ENCODE measurements at places on chromosomes 11 and 22. TPM values are rescaled to one million over a fixed set of nuclear protein-coding genes. Genes with fewer than 3 reads are reported as not detected.

- DNase-seq, result no peak
Measured at GRCh38 chr11:95066716-95067038, at the start of gene SRSF8. TSS of gene SRSF8 (plus strand) at chr11:95066919. CDS start at chr11:95067227, 308 bp downstream.

GRCh38 chr11:71096751-71097388 is 155.5 kb downstream of the SHANK2 start:
- no peak for DNase-seq

GRCh38 chr11:119195680-119196079 is 10.4 kb downstream of the NHERF4 start:
- no peak for DNase-seq

GRCh38 chr11:70716986-70717775 is 318.9 kb downstream of the CTTN start:
- DNase-seq, result no peak

DNA sequence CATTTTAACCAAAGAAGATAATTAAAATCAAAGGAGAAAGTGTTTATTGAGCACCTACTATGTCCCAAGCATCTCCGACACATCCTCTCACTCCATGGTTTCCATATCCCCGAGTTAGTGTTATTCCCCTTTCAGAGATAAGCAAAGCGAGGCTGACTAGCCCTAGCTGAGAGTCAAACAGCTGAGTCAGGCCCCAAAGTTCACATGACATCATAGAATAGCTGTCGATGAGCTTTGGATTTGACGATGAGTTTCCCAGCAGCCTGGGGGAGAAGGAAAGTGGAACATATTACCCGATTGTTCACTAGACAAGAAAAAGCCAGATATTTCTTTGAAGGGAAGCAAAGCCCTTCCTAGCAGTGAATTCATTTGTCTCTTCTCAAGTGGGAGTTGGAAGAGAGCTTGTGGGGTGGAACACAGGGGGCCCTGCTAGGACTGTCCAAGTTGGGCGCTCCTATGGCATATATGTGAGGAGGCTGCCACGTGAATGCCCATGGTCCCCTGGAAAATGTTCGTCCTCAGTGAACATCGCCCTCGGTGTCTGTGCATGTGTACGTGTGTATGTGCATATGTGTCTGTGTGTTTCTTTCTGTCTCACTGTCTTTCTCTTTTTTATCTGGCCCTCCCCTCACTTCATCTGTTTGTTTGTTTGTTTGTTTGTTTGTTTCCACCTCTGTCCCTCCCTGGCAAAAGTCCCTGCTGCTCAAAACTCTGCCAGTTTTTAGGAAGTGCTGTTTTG is 493 bp upstream of the CYTH4 start:
- no peak for DNase-seq

- no peak for DNase-seq
Measured at GRCh38 chr11:125275905-125276618, 111.5 kb downstream of the PKNOX2 start.

GRCh38 chr11:70614034-70614681 is 215.8 kb downstream of the CTTN start:
- no peak for DNase-seq

DNA sequence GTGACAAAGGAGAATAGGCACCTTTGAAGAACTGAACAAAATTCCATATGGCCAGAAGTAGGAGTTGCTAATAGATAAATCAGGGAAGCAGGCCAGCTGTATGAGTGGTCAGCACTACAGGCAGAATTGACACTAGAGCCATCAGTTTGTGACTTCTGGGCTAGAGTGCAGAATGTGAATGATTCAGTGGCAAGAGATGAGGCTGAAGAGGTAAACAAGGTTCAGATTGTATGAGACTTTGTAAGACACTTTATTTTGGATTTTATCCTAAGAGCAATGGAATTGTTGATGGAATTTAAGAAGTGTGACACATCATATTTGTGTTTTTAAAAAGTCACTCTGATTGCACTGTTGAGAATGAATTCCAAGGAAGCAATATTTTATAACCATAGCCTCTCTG is 12.9 kb downstream of the BIRC3 start:
- no peak for DNase-seq

DNA sequence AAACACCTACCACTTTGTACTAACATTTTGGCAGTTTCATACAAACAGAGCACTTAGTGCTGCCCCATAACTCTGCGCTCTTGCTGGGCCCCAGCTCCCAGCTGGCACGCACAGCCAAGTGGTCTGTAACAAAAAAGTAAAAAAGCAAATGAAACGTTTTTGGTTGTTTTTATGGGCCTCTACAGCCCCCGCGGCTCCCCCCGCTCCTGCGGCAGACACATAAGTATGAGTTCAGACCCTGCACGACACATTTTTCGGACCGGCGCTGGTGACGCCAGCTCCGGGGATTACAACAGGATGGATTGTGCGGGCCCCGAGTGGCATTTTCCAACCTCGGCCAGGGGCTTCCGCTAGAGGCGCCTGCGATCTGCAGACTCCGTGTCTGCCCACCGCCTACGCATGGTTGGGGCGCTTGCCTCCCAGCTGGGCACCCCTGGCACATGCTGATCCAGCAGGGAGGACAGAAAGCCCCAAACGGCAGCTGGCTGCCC is 418.2 kb downstream of the SOX6 start:
- no peak for DNase-seq

- DNase-seq, result no peak
Measured at GRCh38 chr11:122267602-122268001, 151.6 kb upstream of the BLID start.

DNA sequence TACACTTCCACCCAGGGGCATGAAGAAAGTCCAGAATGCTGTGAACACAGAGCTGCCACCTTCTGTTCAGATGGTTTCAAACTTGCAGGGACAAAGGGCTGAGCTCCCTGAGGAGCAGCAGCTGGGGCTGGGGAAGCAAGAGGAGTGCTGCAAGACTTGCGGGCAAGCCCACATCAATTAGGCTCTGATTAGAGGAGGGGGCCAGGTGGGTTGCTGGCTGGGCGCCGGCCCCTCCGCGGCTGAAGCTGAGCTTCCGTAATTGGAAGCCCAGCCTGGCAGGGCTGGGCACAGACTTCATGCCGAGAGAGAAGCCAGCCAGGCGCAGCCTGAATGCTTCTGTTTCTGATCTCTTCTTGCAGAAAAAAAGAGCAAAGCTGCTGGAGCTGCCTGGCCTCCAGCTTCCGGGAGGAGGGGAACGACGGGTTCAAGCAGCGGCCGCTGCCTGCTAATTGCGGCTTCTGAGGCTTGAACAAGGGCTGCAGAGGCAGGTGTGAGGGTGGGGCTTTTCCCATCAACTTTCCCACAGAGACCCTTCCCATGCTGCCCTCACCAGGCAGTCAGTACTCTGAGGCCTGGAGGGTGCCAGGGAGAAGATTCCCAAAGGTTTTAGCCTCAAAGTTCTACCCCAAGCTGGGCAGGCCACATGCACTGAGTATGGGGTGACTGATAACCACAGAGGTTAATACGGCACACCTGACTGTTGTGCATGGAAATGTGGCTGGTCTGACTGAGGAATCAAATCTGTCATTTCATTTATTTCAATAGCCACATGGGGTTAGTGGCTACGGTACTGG is 91.1 kb upstream of the LMO1 start:
- DNase-seq, result no peak

Gene FADS2
- polyA plus RNA-seq, result 98.2 TPM

Gene EHF
- 6.2 TPM for polyA plus RNA-seq
